ENCODE measurements at places on chromosomes 1 and 21.

GRCh38 chr1:98210064-98210463 is 289.2 kb upstream of the DPYD start:
- no peak for DNase-seq

GRCh38 chr1:193322211-193322610 is 135.8 kb upstream of the B3GALT2 start:
- DNase-seq, result no peak

DNA sequence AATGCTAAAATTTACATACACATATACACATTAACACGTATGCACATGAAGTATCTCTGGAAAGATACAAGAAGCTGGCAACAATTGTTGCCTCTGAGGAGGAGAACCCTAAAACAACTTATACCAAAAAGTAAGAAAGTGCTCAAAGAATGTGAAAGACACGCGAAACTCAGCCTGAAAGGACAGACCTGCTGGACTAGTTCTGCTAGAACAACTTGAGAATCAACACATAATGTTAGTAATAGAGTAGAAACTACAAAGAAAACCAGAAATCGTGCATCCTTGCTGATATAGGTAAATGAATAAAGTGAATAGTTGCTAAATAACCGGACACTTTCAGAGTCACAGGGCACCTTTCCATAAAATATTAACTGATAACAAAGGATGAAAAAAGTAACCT is 242.5 kb downstream of the RERE start:
- no peak for DNase-seq

GRCh38 chr1:25031966-25032667 is 102.0 kb upstream of the RUNX3 start:
- DNase-seq, result peak; percentile 79

DNA sequence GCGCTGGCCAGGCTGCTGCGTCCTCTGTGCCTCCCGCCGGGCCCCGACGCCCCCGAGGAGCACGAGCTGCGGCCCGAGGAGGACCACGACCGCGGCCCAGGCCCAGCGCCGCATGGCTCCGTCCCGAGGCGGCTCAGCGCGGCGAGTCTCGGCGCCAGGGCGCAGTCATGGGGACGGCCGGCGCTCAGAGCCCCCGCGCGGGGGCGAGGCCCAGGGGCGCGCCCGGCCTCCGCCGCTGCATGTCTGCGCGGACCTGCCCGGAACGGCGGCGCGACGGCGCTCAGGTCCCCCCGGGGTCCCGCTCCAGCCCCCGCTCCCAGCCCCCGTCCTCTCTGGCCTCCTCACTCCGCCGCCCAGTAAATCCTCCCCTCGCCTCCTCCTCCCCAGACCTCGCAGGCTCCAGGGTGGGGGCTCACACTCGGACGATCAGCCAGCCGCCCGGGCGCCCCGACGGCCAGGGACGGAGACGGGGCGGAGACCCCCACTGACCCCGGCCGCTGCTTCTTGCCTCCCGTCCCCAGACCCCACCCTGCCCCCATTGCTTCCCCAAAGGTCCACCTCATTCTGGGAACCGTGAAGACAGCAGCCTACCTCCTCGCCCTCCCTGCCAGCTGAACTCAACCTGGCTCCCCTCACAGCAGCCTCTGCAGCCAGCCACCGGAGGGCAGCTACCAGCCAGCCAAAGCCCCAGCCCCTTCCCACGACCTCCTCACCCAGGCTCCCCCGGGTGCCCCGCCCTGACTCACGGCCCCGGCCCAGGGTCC is at the start of gene C1QTNF12:
Gene C1QTNF12, minus strand, starts transcription at position 146 of the 764 bp plus-strand sequence. Its CDS starts 32 bp downstream, at position 114.
- no peak for DNase-seq

- DNase-seq, result no peak
Observed at GRCh38 chr1:245261786-245262185, 107.0 kb downstream of the KIF26B start.

DNA sequence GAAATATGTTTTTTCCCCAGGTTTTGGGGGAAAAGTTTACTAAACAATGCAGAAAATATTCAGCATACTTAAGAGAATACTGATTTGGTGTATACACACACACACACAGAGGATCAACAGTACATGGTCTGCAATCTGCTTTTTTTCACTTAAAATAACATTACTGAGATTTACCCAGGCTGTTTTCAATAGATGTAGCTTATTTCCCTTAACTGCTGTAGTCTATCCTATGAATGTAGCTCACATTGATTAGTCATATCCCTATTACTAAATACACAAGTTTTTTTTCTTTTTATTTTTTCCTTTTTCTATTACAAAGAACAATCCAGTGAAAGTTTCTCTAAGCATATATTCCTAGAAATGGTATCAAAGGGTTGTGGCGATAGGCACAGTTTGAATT is 266.7 kb upstream of the GREM2 start:
- no peak for DNase-seq

GRCh38 chr1:220294846-220295301 is 22.6 kb upstream of the RAB3GAP2 start:
- no peak for DNase-seq

DNA sequence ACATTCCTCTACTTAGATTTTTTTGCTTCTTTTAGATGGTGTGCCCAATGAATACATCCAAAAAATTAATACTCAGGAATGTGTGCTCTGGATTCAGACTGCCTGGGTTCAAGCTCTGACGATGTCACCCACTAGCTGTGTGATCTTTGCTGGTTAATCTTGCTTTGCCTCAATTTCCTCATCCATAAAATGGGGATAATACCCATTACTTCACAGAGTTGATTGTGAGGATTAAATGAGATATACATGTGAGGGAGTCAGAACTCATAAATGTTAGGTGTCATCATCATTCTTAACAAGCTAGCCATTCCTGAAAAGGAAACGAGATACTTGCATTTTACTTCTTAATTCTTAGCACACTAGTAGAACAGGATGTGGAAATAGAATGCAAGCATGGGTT is 12.9 kb upstream of the TTF2 start:
- DNase-seq, result no peak

- DNase-seq, result no peak
Observed at GRCh38 chr1:84264961-84265360, 36.5 kb upstream of the SAMD13 start.

DNA sequence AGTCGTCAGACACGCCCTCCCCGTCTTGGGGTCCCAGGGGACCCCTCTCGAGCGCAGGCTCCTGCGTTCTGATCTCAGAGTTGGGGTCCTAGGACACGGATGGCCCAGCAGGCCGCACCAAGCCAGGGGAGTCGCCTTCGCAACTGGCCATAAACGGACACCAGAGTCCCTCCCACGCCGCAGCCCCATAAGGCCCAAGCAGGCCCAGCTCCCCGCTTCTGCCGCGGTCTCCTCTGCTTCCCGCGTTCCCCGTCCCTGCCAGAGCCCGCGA is 633 bp downstream of the DMRTA2 start:
- no peak for DNase-seq

DNA sequence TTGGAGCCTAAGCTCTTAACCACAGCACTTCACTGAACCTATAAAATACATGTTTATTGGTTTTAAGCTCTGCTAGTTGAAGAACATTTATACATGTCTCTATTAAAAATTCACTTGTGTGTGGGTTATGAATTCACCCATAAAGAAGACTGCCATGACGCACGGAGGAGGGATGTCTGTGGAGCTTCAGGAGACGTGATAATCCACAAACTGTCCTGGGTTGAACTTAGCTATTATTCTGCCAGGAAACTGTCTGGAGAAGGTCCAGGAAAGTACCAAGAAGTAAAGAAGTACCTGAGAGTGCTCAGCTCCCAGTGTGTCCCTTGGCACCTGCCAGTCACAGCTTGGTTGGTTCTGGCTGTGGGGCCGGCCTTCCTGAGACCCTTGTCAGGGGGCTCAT is 56.3 kb downstream of the DDR2 start:
- no peak for DNase-seq

DNA sequence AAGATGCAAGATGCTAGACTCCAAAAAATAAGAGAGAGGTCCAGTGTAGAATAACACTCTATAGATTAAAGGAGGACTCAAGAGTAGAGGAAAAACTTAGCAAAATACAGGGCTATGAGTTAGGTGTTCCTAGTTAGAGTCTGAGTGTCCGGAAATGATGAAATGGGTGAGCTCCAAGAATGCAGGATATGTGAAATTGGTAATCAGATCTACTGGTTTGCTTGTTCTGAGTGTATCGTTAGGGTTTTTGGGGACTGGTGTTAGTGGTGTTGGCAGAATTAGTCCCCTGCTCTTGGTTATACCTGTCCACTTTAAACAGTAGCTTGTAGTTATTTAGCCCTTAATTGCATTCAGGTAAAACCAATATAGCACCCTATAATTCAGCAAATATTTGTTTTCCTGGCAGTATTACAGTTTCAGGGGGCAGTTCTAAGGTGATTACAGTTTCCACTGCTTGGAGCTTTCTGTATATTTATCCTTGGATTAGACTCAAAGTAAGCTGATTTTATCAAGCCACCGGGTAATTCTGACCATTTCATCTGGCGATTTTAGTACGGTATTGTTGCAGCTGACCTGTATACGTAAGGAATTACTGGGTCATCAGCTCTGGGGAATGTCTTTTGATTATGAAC is 332.7 kb downstream of the CHRM3 start:
- DNase-seq, result no peak

- DNase-seq, result no peak
Observed at GRCh38 chr1:226223157-226223785, at the start of gene MIXL1. TSS of gene MIXL1 (plus strand) at chr1:226223664. CDS start at chr1:226223682, 18 bp downstream.
